ENCODE measurements at places on chromosomes 11 and 22.

DNA sequence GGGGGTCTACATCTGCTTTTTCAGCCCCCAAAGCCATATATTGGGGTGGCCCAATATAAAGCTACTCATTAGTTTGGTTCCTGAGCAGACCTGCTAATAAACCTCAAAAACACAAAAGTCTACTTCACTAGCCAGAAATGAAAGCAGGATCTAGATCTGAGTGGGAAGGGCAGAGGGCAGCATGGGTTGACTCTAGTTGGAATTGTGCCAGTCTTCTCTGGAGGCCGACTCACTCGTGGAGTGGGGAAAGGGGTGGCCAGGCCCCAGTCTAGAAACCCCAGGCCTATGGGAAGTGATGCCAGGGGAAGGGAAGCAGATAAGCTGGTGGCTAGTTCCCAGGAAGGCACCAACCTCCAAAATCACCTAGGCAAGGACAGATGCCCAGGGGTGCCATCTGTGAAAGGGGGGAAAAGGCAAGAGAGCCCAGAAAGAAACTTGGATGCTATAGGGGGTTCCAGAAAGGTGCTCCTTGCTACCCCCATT, 5.3 kb downstream of the PATZ1 start:
- DNase-seq, result no peak

DNA sequence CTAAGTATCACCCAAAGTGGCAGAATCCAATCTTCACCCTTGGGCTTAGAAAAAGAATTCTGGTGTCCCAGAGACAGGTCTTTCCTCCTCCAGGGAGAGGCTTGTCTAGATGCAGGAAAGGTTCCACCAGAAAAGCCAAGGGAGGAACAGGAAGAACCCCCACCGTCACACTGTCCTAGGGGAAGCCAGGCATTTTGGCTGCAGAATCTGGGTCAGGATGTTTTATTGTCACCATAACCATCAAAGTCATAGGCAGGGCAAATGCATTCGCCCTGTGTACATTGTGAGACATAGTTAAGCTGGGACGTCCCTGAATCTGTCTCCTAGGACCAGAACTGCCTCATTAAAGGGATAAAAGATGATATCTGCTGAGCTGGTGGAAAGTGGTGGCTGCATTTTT, 590.5 kb downstream of the OPCML start:
- no peak for DNase-seq

- no peak for DNase-seq
Observed at GRCh38 chr22:29839039-29839438, 965 bp upstream of the ASCC2 start.

GRCh38 chr11:96110302-96110701, 186.4 kb upstream of the MTMR2 start:
- DNase-seq, result no peak

GRCh38 chr11:61983419-61983818, 16.0 kb upstream of the FTH1 start:
- DNase-seq, result no peak

DNA sequence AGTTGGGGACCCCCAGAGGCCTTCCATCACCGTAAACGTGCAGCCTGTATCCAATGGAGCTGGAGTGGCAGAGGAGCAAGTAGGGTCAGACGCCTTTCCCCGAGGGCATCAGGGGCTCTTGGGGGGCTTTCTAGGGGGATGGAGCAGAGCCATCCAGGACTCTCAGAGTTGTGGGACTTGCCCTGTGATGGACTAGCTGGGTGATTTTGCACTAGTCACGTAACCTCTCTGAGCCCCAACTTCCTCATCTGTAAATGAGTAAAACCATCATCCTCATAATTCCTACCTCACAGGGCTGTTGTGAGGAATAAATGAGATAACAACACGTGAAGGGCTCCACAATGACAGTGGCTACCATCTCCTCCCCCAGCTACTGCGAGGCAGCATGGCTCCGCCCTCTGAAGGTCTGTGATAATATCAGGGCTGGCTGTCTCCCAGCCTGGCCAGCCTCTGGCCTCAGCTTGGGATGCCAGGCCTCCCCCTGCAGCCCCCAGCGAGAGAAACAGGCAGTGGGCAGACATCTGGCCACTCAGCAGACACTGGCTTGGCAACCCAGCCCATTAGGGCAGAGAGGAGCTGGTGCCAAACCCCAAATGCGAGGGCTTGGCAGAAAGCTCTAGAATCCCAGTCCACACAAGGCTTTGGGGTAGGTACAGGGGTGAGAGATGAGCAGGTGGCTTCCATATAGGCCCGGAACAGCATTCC, 6.7 kb downstream of the USP2 start:
- no peak for DNase-seq

DNA sequence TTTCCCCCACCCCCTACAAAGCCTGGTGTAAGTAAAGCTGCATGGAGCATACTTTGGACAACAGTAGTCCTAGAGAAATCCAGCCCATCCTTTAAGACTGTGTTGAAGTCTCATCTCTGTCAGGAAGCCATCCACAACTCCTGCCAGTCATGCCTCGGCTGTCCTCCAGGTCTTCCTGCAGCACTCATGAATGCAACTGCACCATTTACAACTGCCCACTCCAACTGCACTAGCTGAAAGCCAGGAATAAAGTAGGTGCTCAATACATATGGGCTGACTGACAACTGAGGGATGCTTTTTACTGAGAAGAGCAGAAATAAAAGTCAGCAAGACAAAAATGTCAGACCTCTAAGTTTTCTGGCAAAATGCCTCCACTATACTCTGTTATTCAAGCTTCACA, 27.4 kb downstream of the IL18BP start:
- no peak for DNase-seq

DNA sequence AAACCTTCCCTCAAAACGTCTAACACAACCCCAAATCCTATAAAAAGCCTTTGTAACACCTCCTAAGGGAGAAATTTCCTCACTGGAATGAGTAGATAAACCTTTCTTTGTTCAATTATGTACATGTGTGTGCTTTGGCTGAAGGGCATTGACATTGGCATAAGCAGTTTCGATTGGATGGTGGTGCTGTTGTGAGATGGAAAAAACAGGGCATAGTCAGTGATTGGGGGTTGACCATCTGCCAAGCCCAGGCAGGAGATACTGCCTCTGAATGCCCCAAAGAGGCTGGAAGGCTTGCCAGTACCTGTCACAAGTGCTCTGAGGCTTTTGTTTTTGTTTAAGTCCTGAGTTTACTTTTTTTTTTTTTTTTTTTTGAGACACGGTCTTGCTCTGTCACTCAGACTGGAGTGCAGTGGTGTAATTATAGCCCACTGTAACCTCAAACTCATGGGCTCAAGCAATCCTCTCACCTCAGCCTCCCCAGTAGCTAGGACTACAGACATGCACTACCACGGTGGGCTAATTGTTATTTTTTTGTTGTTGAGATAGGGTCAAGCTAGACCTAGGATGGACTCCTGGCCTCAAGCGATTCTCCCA, 1.2 kb upstream of the CCDC117 start:
- no peak for DNase-seq

DNA sequence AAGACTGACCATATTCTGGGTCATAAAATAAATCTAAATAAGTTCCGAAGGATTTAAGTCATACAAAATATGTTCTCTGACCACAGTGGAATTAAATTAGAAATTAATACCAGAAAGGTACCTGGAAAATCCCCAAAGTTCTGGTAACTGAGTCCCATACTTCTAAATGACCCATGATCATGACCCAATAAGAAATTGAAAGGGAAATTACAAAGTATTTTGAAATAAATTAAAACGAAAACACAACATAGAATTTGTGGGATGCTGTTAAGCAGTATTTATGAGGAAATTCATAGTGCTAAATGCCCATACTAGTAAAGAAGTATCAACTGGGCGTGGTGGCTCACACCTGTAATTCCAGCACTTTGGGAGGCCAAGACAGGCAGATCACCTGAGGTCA, 23.4 kb upstream of the IL10RA start:
- DNase-seq, result no peak

DNA sequence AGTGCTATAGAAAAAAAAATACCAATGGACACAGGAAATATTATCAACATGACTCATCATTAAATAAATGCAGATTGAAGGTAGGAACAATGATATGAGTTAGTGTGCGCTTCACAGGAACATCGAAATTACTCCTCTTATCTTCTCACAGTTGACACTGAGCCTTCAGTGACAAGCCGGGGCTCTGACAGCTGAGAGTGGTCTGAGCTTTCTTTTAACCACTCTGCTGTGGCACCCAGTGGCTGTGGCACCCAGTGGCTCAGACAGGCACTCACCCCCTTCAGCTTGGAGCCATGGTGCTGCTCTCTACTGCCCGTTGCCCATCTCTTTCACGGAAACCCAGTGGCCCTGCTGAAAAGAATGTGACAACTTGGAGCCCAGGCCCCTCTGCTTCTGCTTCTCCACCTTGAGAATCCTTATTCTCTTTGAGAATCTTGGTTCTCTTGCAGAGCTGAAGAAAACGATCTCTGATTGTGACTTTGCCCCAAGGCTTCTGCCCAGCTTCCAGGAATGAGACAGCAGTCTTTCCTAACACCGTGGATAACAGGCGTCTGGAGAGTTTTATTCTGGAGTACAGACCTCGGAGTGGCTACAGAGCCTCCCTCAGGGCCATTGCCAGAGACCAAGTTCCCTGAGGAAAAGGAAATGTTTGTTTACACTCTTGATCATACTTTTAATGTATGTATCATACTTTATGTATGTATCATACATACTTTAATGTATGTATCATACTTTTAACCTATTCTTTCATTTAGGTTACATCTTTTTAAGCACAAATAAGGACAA, 37.1 kb upstream of the OR8B8 start:
- DNase-seq, result no peak

- DNase-seq, result peak; percentile 62
Observed at GRCh38 chr11:57493507-57494503, 21.7 kb downstream of the SLC43A1 start.

- no peak for DNase-seq
Observed at GRCh38 chr11:119798656-119799055, 69.7 kb upstream of the NECTIN1 start.

DNA sequence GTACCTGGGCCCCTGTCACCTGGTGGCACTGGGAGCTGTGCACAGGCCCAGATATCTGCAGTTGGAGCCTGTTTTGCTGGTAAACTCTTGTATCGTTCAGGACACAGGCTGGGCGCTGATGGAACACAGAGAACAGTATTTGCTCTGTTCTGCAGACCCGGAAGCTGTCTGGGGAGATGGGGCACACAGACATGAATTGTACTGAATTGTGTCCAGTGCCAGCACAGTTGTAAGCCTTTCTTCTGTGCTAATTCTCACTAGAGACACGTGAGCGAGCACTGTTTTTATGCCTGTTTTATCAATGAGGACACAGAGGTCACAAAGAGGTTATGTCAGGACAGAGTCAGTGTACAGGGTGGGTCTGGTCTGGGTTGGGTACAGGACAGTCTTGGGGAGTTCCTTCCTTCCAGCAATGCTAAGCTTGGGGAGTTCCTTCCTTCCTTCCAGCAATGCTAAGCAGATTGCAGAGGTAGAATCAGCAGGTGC, 24.4 kb upstream of the ACR start:
- no peak for DNase-seq

DNA sequence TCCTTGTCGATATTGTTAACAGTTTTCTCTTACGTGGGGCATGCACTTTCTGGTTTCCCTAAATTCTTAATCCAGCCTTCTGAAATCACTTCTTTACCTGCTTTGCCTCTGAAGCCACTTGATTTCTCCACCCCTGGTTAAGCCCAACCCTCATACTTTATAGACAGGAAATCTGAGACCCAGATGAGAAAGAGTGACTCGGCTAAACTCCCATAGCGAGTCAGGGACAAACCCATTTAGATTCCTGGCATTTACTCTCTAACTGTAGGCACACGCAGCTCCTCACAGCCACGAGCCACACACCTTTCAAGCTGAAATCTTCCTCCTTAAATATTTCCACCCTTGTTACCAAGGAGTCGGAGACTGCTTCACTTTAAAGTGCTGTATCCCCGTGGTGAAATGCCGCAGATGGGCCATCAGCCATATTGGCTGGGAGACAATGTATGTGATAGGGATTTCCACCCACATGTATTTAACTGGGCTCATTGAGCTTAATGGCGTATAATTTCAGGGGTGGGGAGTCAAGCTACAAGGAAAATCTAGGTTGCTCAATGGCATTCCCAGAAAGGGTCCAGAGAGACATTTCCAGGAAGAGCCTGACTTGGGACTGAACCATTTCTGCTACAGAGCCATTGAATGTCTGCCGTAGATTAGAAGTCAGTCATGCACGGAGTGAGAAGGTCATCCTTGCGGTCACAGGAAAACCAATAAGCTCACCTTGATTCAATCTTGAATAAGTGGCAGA, 49.9 kb upstream of the GRK3 start:
- DNase-seq, result no peak

DNA sequence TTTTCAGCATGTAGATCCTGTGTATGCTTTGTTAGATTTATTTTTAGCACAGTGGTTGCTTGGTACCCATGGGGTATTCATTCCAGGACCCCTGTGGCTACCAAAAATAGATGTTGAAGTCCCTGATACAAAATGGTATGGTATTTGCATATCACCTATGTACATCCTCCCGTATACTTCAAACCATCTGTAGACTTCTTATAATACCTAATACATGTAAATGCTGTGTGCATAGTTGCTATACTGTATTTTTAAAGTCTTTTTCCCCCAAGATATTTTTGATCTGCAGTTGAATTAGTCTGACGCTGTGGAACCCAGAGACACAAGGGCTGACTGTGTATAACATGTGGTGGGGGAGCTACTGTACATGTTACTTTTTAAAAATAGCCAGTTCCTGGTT, 101.1 kb downstream of the ATXN10 start:
- no peak for DNase-seq

DNA sequence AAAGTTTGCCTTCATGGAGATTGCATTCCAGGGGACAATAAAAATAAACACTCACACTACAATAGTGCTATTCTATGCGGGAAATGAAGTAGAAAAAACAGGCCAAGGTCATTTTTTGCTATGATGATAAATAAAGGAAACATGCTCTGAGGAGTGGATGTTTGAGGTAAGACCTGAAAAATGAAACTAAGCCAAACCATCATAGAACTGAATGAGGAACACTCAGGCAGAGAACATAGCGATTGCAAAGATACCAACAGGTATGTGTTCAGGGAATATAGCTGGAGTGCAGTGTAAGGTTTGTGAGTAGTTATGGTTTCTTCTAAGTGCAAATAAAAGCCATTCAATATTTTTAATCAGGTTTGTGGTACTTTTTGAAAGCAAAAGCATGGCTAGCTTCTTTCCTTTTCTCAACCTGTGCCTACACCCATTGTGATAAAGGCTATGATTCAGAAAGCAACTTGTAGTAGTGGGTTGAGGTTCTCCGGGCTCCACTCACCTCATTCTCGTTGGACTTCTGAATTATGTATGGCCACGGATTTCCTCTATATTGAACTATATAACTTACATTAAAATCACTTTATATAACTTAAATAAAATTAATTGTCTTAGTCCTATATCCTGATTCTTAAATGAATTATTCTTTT, 278.2 kb upstream of the CHORDC1 start:
- DNase-seq, result no peak

DNA sequence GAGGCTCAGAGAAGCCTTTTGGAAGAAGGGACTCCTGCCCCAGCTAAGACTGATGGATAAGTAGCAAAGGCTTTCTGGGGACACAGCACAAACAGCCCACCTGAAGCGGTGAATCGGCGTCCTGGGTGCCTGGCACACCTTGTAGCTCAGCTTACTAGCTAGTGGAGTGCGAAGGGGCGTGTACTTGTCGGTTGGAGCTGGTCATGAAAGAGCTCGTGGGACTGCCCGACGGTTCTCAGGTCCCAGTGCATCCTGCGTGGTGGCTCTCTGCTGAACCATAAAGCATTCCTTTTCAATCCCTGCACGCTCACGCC, 690 bp upstream of the UVRAG start:
- DNase-seq, result no peak

Measured in CD8-positive, alpha-beta memory T cell (primary cell).